ENCODE measurements at places on chromosomes 7 and 10.

- no peak for DNase-seq
Observed at GRCh38 chr7:133742709-133743538, 384.2 kb upstream of the LRGUK start.

- DNase-seq: no peak
Observed at GRCh38 chr10:71550628-71551027, 153.9 kb downstream of the CDH23 start.

DNA sequence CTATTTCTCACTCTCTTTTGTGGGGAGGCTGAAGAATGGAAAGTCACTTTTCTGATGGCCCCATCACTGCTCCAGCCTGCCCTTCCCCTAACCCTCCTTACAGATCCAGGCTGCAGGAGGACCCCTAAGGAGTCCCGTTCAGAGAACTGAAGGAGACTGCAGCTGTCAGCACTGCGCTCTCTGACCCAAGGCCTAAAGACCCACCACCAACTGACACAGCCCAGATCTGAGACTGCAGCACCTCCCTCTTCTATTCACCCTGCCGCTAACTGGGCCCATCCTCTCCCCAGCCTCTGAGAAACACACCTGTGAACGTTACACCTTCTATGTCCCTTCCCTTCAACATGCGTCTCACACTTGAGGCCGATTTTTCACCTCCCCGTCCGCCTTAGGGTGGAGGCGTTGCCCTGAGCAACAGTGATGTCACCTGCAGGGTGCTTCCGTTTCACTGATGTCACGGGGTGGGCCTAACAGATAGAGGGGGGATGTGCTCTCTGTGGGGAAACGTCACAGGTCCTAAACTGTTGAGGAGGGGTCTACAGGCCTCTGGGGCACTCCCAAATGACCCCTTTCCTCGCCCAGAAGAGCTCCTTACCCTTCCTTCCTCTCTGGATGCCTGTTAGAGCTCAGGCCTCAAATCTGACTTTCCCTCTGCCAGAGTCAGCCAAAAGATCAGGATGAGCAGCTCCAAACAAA is 5.1 kb downstream of the ITPRIP start:
- DNase-seq: no peak

DNA sequence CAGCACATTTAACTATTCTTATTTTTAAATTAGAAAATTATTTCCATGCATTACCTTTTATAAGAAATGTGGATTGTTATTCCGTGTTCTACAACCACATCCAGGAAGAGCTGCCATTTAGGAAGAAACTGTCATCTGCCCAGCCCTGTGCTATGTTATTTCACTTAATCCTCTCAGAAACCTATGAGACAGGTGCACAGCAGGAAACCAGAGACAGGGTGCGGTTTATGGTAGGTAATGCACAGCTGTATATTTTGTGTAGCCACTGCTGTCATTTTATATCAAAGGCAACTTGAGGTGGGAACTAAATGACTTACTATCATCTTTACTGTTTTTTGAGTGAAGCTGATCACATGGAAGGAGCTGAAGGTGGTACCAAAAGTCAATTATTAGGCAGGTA is 232.3 kb downstream of the MAGI2 start:
- DNase-seq: no peak

- DNase-seq: no peak
Observed at GRCh38 chr7:24858108-24858977, 101.1 kb upstream of the GSDME start.

- DNase-seq: no peak
Observed at GRCh38 chr10:24467136-24467535, 256.6 kb downstream of the ARHGAP21 start.

GRCh38 chr10:80646366-80646765 is 108.7 kb downstream of the SH2D4B start:
- no peak for DNase-seq

DNA sequence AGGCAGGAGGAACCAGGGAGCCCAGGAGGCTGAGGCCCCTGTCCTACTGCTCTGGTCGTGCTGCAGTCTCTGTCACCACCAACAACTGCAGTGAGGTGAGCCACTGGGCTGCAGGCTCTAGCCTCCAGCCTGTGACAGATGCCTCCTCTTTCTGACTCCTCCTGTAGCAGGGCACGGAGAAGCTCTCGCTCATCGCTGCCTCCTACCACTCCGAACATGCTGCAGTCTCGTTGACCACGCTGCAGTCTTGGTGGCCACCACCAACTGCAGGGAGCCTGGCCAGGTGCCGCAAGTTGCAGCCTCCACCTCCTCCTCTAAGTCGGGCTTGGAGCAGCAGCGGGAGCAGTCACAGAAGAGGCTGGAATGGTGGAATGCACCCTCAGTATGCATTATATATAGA is 22.1 kb upstream of the VOPP1 start:
- no peak for DNase-seq

- DNase-seq: no peak
Observed at GRCh38 chr10:75950307-75950706, 518.9 kb downstream of the LRMDA start.

DNA sequence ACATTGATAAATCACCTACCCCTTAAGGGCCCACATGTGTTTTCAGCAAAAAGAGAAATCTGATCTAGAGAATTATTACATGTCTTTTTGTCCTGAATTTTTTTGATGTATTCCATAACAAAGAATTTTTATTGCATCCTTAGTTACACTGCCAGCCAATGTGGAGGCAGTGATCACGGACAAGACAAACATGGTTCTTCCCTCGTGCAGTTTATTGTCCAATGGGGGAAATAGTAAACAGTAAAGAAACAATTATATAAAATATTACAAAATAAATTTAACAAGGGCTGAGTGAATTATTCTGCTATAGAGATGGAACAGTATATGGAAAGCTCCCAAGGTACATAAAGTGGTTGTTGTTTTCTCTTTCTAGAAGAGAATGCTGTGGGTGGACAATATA is 2.0 kb downstream of the STEAP2 start:
- no peak for DNase-seq

GRCh38 chr7:65239707-65240352 is 133.8 kb upstream of the ZNF92 start:
- no peak for DNase-seq

GRCh38 chr10:52984169-52984568 is 211.6 kb upstream of the MBL2 start:
- DNase-seq: no peak

DNA sequence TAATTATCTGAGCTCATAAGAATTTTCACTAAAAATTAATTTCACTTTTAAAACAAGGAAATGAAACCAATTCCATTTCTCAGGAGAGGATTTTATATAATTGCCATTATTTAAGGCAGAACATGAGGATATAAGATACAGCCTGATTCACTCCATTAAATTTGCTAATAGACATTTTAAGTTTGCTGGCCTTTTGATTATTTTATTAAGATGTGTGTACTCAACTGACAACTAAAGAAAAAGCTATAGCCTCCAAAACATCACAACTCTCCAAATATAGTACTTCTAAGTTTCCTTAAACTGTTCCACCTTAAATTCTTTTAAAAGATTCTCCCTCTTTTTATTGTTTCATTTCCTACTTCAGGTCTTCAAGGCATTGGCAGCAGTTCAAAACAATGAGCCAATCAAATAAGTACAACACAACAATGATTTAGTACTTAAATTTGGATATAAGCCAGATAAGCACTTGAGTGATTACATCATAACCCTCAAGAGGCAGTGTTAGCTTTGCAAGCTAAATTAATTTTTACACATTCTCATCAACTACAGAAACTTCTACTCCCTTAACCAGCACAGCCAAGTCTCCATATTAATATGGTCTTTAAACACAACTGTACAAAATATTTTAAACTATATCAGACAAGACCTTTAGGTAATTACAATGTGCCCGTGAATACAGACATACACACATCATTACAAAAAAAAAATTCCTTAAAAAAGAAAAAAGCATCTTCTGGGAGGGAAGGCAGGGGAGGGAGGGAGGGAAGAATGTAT is 121.8 kb downstream of the KMT2C start:
- peak; percentile 49 for DNase-seq

DNA sequence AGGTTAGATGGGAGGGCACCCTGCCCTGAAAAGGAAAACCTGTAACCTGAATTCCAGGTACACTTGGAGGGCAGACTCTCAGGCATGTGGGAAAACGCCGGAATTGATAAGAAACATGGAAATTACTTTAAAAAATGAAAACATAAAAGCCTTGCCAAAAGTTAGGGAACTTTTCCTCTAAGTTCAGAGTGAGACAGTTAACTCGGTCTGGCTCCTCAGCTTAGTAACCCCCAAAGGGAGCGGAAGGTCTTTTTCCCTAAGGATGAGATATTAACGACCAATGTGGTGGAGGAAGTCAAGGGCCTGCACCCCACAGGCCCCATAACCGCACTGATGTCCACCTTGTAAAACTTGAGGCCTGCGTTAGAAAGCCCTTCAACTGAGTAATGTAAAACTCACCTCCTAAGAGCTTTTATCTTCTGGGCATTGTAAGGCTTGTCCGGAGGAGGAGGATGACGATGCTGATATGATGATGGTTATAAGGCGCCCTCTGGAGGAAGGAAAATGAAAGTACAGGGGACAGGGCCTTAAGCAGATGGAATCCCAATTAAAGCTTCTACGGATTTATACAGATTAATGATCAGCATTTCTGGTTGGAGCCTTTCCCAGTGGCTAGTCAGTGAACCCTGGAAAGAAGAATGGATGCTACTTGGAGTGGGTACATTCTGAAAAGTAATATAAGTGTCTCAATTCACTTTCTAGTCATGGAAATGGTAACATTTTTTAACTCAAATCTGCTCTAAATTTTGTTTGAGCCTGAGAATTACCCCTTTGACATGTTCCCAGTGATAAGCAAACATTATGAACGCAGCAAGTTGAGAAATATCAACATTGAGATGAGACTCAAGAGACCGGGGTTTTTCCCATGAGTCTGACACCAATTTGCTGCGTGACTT is 694 bp downstream of the COL1A2 start:
- DNase-seq: no peak

DNA sequence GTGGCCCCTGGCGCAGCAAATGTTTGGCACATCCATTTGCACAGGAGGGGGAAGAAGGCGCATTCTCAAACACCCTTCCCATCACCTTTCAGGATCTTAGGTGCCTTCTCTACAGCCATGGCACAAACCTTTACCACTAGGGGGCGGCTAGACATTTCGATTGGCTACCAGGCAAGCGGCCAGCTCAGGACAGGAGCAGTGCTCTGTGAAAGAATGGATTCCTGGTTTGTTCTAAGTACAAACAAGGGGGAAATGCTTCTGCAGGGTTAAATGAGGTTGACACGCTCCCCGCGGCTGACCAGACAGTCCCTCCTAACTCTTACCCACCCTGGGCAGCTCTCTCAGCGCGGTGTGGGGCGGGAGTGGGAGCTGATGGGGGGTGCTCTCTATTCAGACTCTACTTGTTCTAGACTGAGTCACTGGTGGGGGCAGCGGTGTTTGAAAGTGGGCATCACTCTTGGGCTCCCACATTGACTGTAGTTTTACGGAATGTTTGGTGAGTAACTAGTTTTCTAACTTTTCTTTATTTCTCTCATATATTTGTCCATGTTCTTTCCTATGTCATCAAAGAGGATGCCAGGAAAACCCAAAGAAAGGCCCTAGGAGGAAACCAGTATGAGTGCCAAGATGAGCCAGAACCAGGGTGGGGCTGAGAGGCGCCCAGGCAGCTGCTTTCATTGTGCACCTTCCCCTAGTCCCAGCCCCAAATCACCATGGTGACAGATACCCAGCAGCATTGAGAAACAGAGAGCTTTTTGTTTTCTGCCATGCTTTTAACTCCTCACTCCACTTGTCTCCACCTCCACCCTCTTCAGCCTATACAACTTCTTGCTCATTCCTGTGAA is 61.4 kb upstream of the GPR158 start:
- DNase-seq: peak; percentile 41

DNA sequence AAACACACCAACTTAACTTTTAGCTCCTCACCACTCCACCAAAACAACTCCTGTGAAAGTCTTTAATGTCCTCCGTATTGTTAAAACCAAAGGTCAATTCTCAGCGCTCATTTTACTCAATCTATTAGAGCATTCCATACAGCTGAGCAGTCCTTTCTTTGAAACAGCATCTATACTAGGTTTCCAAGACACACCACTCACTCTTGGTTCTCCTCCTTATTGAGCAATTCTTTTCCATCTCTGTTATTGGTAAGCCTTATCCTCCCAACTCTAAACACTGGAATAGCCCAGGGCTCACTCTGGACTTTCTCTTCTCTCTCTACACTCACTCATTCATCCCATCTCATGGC is 34.9 kb downstream of the COA1 start:
- DNase-seq: peak; percentile 52

- DNase-seq: no peak
Observed at GRCh38 chr7:13159467-13160184, 472.2 kb downstream of the ARL4A start.

GRCh38 chr10:44552726-44553125 is 167.8 kb upstream of the CXCL12 start:
- no peak for DNase-seq

GRCh38 chr10:52108236-52108635 is 205.8 kb upstream of the DKK1 start:
- DNase-seq: no peak

- no peak for DNase-seq
Observed at GRCh38 chr10:2881720-2882620, 185.4 kb upstream of the PFKP start.

GRCh38 chr10:122350893-122351292 is 23.6 kb upstream of the PLEKHA1 start:
- no peak for DNase-seq

DNA sequence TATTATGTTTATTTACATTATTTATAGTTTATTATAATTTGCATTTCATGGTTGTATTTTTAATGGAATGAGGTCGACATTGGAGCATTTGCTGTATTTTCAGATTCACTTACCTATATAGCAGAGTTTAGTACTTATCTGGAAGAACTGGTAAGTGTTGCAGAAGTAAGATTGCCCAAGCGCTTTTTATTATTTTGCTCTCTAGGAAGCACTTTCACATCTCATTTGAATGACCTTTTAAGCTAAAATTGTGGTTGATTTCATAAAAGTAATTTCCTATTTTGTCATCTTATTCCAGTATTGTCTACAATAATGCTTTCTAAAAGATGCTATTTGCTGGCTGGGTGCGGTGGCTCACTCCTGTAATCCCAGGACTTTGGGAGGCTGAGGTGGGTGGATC is 28.6 kb downstream of the SEC61A2 start:
- DNase-seq: no peak

DNA sequence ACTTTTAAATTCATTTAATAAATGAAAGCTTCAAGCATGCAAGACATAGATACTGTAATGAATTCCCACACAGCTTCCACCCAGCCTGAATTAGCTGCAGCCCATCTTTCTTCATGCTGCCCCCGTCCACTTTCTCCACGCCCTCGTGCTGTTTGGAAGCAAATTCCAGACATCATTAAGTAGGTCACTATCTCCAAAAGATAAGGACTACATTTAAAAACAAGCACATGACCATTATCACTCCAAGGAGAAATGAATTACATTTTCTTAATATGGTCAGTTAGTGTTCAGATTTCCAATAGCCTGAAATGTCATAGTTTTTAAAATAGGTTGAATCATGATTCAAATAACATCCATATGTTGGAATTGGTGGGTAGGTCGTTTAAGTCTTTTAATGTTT is 24.3 kb downstream of the LMTK2 start:
- no peak for DNase-seq

DNA sequence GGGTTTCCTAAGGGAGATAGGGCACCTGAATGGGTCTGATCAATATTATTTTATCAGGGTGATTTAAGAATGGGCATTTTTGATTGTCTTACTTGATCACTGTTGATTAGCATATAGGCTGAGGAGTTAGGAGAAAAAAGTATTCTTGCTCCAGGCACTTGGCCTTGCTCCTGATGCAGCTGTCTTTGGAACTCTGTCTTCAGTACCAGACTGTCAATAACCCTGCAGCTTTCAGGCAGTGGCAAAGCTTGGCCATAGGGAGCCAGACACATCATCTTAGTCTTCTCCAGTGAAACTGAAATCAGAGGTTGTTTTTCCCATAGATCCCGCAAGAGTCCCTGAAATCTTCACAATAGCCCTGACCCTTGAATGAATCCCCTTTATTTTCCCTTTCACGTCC is 47.2 kb downstream of the EXOC4 start:
- no peak for DNase-seq

Measured in GM04504 (cell line).